ENCODE measurements at places on chromosomes 5 and 9.

DNA sequence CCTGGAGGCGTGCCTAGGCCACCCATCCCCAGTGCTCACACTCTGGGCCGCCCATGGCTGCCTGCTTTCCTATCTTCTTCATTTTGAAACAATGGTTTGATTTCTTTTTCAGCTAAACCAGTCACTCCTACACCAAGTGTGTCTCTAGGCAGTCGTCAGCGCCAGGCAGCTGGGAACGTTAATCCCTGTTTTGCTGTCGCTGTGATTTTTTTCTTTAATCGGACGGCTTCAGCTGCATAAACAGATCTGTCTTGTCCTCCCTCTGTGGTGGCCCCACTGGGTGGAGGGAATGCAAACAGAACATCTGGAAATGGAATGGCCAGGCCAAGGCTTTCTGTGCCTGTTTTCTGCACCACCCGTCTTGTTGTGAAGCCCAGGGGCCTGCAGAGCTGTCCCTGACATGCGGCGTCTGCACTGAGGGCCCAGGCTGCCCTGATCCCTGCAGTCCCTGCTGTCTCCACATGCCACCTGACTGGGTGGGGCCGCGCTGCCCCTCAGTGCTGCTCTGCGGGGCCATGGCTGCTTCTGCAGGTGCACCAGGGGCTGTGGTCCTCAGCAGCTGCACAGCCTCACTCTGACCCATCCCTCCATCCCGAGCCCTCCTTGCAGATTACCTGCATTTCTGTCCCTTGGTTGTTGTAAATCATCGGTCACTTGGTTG lies 51.5 kb downstream of the WNK2 start:
- DNase-seq: no peak

DNA sequence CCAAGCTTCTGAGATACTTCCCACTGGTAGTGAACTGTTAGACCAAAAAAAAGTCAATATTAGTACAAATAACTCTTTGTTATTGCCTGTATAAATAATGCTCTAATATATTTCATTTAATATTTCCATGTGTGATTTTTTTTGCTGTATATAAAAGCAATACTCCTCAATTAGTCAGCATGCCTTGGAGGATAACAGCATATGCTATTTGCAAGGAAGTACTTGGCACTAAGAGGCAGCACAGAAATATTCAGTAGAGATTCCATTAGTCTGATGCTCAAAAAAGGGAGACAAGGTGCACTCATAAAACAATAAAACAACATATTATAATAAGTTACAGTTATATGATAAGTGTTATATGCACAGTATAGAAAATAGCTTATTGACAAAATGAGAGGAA lies 296.6 kb upstream of the MPDZ start:
- no peak for DNase-seq

DNA sequence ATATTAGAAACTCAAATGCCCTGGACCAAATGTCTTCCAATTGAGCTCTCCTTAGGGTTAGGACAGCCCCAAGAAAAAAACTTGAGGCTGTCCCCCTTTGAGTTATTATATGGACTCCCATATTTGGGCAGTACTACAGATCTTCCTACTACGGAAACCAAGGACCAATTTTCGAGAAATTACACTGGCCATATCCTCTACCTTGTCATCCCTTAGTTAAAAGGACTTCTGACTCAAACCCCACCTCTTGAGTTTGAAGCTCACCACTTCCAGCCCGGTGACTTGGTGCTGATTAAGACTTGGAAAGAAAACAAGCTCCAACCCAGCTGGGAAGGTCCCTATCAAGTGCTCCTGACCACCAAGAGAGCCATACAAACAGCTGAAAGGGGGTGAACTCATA lies 497.0 kb upstream of the GRAMD2B start:
- DNase-seq: no peak

DNA sequence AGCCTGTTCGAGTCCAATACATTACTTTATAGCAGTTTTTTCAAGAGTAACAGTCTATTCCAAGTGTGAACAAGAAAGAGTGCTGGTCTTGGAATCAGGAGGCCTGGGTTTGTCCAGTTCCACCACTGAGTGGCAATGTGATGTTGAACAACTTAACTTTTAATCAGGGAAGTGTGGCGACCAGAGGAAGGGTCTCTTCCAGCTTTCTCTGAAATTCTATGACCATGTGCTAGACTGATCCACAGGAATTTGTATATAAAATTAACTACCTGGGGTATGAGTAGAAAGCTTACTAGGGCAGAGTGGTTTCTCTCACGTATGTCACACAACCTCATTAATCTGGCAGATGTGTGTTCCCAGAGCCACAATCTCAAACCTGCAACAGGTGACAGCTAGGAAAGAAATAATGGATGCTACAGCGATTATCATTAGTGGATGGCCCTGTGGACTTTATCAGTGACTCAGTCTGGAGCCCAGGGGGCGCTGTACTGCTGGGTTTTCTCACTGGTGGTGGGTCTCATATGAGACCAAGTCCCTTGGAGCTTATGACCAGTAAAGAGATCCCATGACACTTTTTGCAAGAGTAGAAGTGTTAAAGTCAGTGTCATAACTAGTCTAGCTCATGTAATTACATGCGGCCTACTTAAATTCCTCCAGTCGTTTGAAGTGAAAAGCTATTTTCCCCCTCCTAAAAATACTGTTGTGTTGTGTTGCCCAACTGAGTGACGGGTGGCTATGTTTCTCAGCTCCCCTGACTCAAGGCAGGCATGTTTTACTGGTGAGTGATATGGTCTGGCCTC lies 116.5 kb downstream of the GDNF start:
- DNase-seq: no peak

GRCh38 chr9:6356441-6356840 lies 28.3 kb downstream of the TPD52L3 start:
- DNase-seq: no peak

GRCh38 chr9:11158676-11159075 lies 545.9 kb upstream of the PTPRD start:
- DNase-seq: no peak

DNA sequence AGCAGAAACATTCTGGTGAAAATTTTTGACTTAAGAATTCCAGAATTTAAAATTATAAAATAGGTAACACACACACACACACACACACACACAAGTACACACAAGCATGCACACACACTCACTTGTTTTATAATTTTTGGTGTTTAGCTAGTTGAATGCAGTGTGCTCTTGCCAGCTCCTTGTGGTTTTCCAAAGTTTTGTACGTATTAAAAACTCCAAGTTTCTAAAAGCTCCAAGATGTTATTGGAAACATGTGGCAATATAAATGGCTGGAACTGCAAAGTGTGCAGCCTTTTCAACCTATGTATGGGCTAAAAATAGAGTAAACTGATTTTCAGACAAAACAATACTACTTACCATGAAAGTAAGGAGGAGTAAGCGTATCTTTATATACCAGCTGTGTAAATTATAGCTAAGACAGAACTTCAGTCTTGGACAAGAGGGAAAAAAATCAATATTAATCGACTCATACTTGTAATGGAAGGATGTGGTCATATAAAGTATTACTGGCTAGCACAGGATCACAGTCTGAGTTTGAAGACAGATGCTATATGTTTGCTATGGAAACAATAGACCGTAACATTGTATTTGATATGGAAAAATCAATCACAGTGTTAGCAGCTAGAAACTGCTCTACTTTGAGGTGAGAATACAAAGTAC lies 727.1 kb upstream of the GRAMD2B start:
- no peak for DNase-seq

DNA sequence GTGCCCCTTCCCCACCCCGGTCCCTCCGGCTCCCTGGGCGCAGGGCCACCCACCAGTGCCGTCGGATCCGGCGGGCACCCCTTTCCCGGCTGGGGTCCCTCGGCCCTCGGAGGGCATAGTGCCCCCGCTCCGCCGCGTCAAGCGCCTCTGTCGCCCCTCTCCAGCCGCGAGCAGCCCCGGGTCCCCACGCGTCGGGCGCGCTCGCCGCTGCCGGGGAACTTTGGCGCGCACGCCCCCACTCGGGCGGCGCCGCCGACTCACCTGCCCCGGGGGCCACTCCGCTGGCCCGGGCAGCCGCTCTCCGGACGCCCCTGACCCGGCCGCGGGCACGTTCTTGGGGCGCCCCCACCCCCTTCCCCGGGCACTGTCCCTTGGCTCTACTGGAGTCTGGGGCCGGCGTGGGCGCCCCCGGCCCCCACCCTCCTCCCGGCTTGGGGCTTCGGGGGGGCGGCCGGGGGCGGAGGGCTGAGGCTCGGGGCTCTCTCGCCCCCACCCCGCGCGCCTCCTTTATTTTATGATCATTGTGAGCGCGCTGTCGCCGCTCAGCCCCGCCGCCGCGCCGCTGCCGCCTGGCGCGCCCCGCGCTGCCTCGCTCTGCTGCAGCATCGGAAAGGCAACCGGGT lies 1.1 kb upstream of the FAM78A start:
- no peak for DNase-seq

GRCh38 chr5:132087661-132088060 lies 14.1 kb downstream of the CSF2 start:
- no peak for DNase-seq

DNA sequence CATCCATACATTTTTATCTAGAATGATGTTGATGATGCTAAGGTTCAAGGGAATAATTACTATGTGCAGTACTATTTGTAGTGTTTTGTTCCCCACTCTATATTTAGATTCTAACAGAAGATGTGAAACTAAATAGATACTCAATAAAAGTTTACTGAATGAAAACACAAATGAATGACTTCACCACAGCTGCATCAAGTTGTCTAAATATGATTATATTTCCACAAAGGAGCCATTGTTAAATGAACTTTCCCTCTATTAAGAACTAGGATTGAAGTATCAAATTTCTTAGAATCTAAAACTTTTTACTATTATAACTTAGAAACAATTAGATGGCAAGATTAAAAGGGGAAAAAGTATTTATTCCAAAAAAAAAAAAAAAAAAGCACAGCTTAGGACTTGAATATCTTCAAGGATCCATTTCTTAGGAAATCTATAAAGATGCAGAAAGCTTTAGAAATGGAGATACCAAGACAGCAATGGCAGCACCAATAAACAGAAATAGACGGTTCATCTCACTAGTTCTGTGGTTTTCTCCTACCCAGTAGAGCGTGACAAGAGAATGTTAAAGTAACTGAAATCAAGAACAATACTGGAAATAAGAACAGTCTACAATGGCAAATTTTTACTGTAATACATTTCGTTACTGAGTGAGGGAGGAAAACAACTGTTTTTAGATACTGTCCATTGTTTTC lies 347.6 kb downstream of the EBF1 start:
- DNase-seq: no peak

- no peak for DNase-seq
Measured at GRCh38 chr9:134663753-134664415, 22.3 kb downstream of the COL5A1 start.

DNA sequence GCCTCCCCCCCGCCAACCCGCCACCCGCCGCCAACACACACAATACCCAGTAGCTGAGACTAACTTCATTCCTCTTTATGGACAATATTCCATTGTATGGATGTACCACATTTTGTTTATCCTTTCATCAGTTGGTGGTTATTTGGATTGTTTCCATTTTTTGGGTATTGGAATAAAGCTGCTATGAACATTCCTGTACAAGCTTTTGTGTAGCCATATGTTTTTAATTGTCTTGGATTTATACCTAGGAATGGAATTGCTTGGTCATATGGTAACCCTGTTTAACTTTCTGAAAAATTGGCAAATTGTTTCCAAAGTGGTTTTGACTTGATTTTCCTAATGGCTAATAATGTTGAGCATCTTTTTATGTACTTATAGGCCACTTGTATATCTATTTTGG lies 4.9 kb upstream of the UBTD2 start:
- DNase-seq: no peak

- DNase-seq: no peak
Measured at GRCh38 chr5:121025671-121026070, 561.6 kb downstream of the PRR16 start.

GRCh38 chr5:133466556-133467334 lies 145.6 kb downstream of the FSTL4 start:
- no peak for DNase-seq

DNA sequence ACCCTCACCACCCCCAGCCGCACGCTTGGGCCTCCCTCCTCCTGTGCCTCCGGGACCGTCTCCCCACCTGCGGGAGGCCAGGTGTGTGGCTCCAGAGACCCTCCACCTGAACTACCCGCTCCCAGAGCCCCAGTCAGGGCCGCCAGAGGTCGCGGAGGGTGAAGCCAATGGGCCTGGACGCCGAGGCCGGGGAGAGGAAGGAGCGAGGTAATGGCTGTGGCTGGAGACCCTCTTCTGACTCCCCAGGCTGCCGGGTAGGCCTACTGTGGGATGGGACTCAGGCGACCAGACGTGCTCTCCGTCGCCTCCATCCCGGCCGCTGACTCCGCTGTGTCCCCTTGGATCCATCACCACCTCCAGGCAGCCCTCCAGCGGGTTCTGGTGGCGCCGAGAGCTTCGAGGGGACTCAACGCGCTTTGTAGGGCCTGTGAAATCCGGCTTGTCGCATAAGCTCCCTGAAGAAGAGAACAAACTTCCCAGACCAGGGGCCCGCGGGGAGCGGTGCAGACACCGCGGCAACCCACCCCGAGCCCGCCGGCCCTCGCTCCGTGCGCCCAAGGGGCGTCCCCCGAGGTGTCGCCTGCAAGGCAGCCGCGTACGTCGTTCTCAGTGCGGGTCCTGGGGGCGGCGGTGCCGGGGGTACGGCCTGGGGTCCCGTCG lies 12.6 kb downstream of the IRX2 start:
- DNase-seq: no peak

GRCh38 chr9:101536938-101537337 lies 3.3 kb downstream of the RNF20 start:
- DNase-seq: no peak
